ENCODE measurements at places on chromosomes 4 and X.
A peak's percentile ranks its signal among the peaks of the same experiment; 100 is the strongest.

GRCh38 chrX:140766024-140766611 is 56.6 kb downstream of the LINC00632 start:
- peak; percentile 38 for DNase-seq

- DNase-seq: no peak
These were observed 45.0 kb upstream of the SH3RF1 start for GRCh38 chr4:169315530-169316343.

GRCh38 chr4:178415925-178416324 is 973.7 kb upstream of the AGA start:
- DNase-seq: no peak

GRCh38 chr4:13054420-13054970 is 429.6 kb downstream of the RAB28 start:
- no peak for DNase-seq

- peak; percentile 47 for DNase-seq
These were observed at the start of gene RAI2 for GRCh38 chrX:17860811-17861488. TSS of gene RAI2 (minus strand) at chrX:17861298. CDS start at chrX:17802010, 59,288 bp downstream.

GRCh38 chr4:126364311-126364911 is 1049.7 kb downstream of the FAT4 start:
- DNase-seq: no peak

GRCh38 chr4:8517946-8518345 is 62.2 kb upstream of the GPR78 start:
- DNase-seq: no peak

All from right kidney (tissue), 9 donors.